Activated T-cell treated with anti-CD3 and anti-CD28 coated beads, Interleukin-2, amount 50 U/mL, for 1 hour (primary cell): ENCODE measurements at places on chromosomes 4 and X.

DNA sequence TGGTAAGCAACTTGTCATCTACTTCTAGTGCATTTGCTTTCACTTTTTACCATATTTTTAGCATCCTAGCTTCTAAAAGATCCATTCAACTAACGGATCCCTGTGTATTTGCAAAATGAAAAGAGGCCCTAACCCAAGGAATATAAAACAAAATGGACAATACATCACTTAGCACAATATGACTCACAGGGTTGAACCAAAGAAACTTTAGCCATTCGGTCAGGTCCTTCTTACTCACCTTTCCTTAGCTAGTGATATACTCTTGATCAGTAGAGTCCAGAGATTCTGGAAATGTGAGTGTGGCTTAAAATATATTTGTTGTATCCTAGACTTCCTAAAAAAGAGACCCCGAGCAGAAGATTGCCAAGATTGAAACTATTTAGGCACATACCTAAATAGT lies 19.5 kb downstream of the TMPRSS11E start:
- DNase-seq: no peak

GRCh38 chr4:139460565-139460964 lies 6.6 kb downstream of the RAB33B start:
- no peak for DNase-seq

DNA sequence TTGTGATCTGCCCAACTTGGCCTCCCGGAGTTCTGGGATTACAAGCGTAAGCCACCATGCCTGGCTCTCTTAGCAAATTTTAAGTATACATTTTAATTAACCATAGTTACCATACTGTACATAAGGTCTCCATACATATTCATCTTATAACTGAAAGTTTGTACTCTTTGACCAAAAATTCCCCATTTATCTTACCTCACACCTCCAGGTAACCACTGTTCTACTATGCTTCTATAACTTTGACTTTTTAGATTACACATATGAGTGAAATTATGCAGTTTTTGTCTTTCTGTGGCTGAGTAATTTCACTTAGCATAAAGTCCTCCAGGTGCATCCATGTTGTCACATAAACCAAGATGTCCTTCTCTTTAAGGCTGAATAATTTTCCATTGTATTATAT lies 17.4 kb downstream of the C4orf51 start:
- no peak for DNase-seq

GRCh38 chr4:101500742-101501141 lies 153.4 kb upstream of the PPP3CA start:
- no peak for DNase-seq

- DNase-seq: no peak
Measured at GRCh38 chr4:129852434-129852833, 756.5 kb downstream of the C4orf33 start.

GRCh38 chrX:70293621-70294020 lies 3.7 kb downstream of the KIF4A start:
- no peak for DNase-seq

DNA sequence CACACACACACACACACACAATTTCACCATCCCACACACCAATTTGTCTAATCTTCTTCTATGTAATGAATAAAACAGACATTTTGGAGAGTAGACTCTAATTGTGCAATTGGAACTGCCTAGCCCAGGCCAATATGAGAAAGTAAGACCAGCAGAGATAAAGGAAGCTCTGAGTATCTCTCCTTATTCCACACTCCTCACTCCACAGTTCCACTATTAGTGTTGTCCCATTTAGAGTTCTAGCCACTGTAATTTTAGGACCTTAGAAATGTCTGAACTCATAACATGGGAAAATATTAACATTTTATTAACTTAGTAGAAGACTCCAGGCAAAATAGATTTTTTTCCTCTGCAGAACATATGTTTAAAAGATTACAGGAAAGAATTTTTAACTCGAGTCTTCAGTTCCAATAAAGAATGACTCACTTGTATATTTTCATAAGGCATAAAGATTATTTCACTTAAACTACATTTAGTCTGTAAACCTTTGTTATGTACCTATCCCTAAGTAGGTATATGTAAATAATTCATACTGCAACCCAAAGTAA lies 297.6 kb upstream of the INTU start:
- no peak for DNase-seq

- DNase-seq: no peak
Measured at GRCh38 chr4:128227991-128228571, 59.5 kb downstream of the PGRMC2 start.

DNA sequence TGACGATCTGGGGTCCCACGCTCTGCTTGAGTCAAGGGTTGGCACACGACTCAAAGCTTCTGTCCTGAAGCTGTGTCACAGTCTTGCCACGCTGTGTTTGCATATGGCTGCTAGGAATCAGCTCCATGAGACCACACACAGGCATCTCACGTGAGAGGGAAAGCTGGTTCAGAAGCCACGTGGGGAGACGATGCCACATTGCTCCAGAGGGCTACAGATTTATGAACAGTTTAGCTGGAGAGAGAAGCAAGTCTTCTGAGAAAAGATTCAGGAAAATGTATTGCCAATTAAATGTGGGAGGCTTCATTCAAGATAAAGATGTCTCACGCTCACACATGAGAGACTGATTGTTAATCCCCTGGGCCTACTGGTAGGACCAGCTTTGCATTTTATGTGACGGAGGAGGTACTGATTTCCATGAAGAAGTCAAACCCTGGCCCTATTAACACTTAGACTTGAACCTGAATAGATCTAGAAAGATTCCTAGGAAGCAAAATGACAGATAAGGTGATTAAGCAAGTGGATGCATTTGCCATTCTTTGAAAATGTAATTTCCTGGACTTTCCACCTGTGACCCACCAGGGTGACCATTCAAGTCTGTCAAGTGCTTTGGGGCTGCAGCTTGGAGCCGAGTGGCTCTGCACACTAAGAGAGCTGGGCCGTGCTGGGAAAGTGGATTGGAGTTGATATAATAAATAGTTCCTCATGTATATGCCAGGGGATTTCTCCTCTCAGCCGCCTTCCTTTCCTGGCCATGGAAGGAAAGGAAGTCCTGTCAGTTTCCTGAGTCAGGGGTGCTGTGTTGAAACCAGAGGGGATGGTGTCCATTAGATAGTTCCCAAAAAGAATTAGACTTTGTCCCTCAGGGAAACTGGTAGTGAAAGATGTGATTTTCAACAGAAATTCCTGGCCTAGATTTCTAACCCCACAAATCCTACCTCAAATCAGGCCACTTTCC lies 29.0 kb downstream of the ENPP6 start:
- no peak for DNase-seq

DNA sequence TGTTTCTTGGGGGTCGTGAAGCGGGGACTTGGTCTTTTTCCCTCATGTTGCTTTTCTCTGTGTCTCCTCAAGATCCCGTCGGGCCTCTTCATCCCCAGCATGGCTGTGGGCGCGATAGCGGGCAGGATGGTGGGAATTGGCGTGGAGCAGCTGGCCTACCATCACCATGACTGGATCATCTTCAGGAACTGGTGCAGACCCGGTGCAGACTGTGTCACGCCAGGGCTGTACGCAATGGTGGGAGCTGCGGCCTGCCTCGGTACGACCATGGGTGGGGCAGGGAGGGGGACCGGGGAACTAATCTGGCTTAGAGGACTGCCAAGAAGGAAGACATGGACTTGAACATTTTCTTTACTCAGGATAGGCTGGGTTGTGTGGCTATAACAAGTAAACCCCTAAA lies 55.6 kb downstream of the CLCN4 start:
- no peak for DNase-seq

GRCh38 chrX:12771445-12772069 lies 19.7 kb upstream of the PRPS2 start:
- peak; percentile 68 for DNase-seq
